ENCODE measurements at places on chromosomes 5 and 9. TPM values are rescaled to one million over a fixed set of nuclear protein-coding genes. Genes with fewer than 3 reads are reported as not detected.

CDKN2A gene
- total RNA-seq = 1.8 TPM

CXXC5 gene
- total RNA-seq = 62.8 TPM

IFNK gene
- not detected for total RNA-seq

HRCT1 gene
- total RNA-seq = 15.5 TPM

GABRB2 gene
- total RNA-seq = 3.9 TPM

LRRC19 gene
- total RNA-seq = not detected

LHX3 gene
- total RNA-seq = not detected

TYRP1 gene
- total RNA-seq = not detected

TMEFF1 gene
- total RNA-seq = not detected

EDIL3 gene
- 15.9 TPM for total RNA-seq

CKS2 gene
- total RNA-seq = 5.9 TPM

RANBP3L gene
- total RNA-seq = 3.3 TPM

PCDHA6 gene
- total RNA-seq = 1.9 TPM

TEK gene
- 20.0 TPM for total RNA-seq

ACTL7A gene
- not detected for total RNA-seq

FSD1L gene
- total RNA-seq = 2.9 TPM

GALT gene
- total RNA-seq = 38.5 TPM

TRPM3 gene
- total RNA-seq = 8.1 TPM

ADAMTS6 gene
- 8.8 TPM for total RNA-seq

MRPL41 gene
- total RNA-seq = 97.2 TPM

ANKRD33B gene
- 26.2 TPM for total RNA-seq

MAMDC2 gene
- 73.3 TPM for total RNA-seq

SIMC1 gene
- 10.8 TPM for total RNA-seq

SOX30 gene
- not detected for total RNA-seq

DBH gene
- 1.2 TPM for total RNA-seq

CEP78 gene
- total RNA-seq = 21.3 TPM

C5orf58 gene
- not detected for total RNA-seq

PROB1 gene
- total RNA-seq = 1.3 TPM

BSPRY gene
- total RNA-seq = 0.21 TPM

IL9 gene
- not detected for total RNA-seq
